ENCODE measurements at places on chromosomes 7 and 10.

DNA sequence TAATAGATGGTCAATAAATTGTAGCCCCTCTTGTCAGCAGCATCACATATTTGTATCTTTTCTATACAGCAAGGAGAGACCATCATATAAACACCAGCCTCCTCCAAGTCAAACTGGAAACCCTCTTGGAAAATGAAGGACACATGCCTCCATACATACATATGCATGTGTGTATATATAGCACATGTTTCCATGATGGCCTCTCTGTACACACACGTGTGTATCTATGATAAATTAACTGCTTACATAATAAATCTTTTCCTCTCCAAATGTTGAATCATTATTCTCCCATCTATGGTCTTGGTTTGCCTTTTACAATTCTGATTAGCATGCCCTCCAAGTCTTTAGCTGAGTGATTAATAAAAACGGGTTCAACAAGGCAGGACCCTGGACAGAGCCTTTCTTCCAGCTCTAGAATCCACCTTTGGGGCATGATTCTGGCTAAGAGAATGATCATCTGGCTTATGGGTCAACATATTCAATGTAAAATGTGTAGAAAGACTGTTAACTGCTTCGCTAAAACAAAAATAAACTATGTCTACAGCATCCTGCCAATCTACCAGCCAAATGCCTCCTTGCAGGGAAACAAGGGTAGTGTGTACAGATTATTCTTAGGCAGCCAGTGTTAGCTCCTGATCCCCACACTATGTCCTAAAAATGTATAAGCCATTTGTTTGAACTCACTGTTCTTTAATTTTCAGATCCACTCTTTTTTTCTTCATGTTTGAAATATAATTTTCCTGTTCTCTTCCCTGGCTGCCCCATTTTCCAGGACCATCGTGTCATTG is 70.0 kb downstream of the CRTAC1 start:
- no peak overlapping the region for H3K27ac ChIP-seq
- H3K4me3 ChIP-seq = no peak overlapping the region
- H3K36me3 ChIP-seq = no peaks in the 10 kb centered on the region
- DNase-seq = no peak
- peaks cover 22% of the 10 kb centered on the region for H3K27me3 ChIP-seq

- no peak for DNase-seq
- no peaks in the 10 kb centered on the region for H3K36me3 ChIP-seq
- H3K4me1 ChIP-seq = no peaks in the 10 kb centered on the region
- H3K27me3 ChIP-seq = peaks cover 4% of the 10 kb centered on the region
- H3K4me3 ChIP-seq = no peak overlapping the region
- H3K27ac ChIP-seq = no peak overlapping the region
Observed at GRCh38 chr7:94405506-94405905, 10.8 kb downstream of the COL1A2 start.

DNA sequence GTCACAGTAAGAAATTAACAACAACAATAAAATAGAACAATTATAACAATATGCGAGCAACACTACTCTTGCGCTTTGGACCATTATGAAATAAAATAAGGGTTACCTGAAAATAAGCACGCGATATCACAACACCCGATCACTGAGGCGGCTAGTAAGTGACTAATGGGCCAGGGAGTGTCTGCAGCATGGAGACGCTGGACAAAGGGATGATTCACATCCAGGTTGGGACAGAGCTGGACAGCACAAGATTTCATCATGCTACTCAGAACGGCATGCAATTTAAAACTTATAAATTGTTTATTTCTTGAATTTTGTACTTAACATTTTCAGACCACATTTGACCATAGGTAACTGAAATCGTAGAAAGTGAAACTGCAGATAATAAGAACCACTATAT is 15.6 kb downstream of the HIBADH start:
- H3K27ac ChIP-seq = no peak overlapping the region
- DNase-seq = no peak
- peaks cover 5% of the 10 kb centered on the region for H3K4me1 ChIP-seq
- H3K4me3 ChIP-seq = no peak overlapping the region
- peaks cover 23% of the 10 kb centered on the region for H3K36me3 ChIP-seq

- H3K36me3 ChIP-seq = no peaks in the 10 kb centered on the region
- no peak overlapping the region for H3K27ac ChIP-seq
- DNase-seq = no peak
- no peaks in the 10 kb centered on the region for H3K27me3 ChIP-seq
- no peaks in the 10 kb centered on the region for H3K4me1 ChIP-seq
Observed at GRCh38 chr10:16314259-16314658, 122.6 kb upstream of the PTER start.

- no peak overlapping the region for H3K4me3 ChIP-seq
- peaks cover 4% of the 10 kb centered on the region for H3K36me3 ChIP-seq
- H3K27me3 ChIP-seq = no peaks in the 10 kb centered on the region
- no peak overlapping the region for H3K27ac ChIP-seq
- H3K4me1 ChIP-seq = peaks cover 17% of the 10 kb centered on the region
Observed at GRCh38 chr10:74039561-74040145, 41.7 kb downstream of the VCL start.

GRCh38 chr7:4675771-4676367 is 6.2 kb upstream of the FOXK1 start:
- no peak overlapping the region for H3K4me3 ChIP-seq
- H3K27ac ChIP-seq = no peak overlapping the region
- H3K27me3 ChIP-seq = peaks cover 5% of the 10 kb centered on the region
- H3K36me3 ChIP-seq = no peaks in the 10 kb centered on the region
- H3K4me1 ChIP-seq = no peaks in the 10 kb centered on the region
- DNase-seq = no peak

- H3K36me3 ChIP-seq = no peaks in the 10 kb centered on the region
- peaks cover 4% of the 10 kb centered on the region for H3K4me1 ChIP-seq
- H3K4me3 ChIP-seq = no peak overlapping the region
- no peaks in the 10 kb centered on the region for H3K27me3 ChIP-seq
- no peak overlapping the region for H3K27ac ChIP-seq
Observed at GRCh38 chr10:51832652-51833383, 133.4 kb upstream of the CSTF2T start.

GRCh38 chr10:65531545-65531944 is 1394.3 kb upstream of the LRRTM3 start:
- H3K4me1 ChIP-seq = no peaks in the 10 kb centered on the region
- no peak overlapping the region for H3K27ac ChIP-seq
- no peak for DNase-seq
- no peak overlapping the region for H3K4me3 ChIP-seq

DNA sequence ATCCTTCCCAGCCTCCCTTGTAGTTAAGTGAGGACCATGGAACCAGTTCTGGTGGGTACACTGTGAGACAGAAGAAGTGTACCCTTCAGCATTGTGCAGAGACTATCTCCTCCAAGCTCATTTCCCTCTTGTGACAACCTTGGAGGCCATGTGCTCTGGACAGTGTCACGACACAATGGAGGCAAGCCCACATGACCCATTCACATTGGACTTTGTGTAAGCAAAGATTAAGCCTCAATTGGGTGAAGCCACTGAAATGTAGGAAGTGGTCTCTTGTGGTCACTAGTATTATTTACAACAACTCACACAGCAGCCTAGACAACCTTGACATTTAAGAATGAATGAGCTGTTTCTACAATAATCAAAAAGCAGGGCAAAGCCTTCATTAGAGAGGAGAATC is 124.2 kb downstream of the INHBA start:
- peaks cover 2% of the 10 kb centered on the region for H3K36me3 ChIP-seq
- no peak overlapping the region for H3K4me3 ChIP-seq
- no peak overlapping the region for H3K27ac ChIP-seq
- no peak for DNase-seq
- H3K4me1 ChIP-seq = no peaks in the 10 kb centered on the region

DNA sequence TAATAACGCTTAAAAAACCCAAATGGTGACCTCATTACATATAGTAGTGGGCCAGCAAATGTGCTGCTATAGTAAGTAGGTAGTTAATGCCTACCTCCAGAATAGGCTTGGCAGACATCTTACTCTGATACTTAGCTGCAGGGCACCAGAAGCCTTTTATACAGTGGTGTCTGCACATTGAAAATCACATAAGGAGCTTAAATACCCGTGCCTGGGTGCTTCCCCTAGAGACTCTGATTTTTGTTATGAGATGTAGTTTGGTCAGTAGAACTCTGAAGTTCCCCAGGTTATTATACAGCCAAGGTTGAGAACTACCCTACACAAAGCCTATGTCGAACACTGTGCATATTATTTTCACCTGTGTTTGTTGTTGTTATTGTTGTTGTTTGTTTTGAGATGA is 47.2 kb downstream of the ANKIB1 start:
- no peak overlapping the region for H3K4me3 ChIP-seq
- DNase-seq = no peak
- peaks cover 8% of the 10 kb centered on the region for H3K36me3 ChIP-seq
- H3K27ac ChIP-seq = no peak overlapping the region
- H3K27me3 ChIP-seq = no peaks in the 10 kb centered on the region

DNA sequence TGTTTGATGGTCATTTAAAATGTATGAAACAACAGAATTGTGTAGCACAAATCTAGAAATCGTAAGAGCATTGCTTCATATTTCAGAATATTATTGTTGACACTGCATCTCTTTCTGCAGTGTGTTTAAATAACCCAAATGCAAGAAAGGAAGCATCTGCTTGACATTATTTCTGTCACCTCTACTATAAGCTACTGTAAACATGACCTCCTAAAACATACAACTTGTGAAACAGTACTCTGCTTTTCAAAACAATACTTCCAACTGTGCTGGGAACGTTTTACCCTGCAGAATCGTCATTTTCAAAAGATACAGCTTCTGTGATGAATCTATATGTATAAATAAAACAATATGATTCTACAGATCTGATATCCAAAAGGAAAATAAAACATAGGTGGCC is 82.0 kb downstream of the RNF133 start:
- H3K27ac ChIP-seq = no peak overlapping the region
- no peaks in the 10 kb centered on the region for H3K4me1 ChIP-seq
- H3K36me3 ChIP-seq = no peaks in the 10 kb centered on the region
- DNase-seq = no peak

GRCh38 chr7:129807863-129808262 is 144.9 kb downstream of the UBE2H start:
- H3K36me3 ChIP-seq = no peaks in the 10 kb centered on the region
- no peak overlapping the region for H3K27ac ChIP-seq
- H3K4me3 ChIP-seq = no peak overlapping the region

GRCh38 chr10:68565658-68566057 is 5.5 kb downstream of the TET1 start:
- peaks cover 33% of the 10 kb centered on the region for H3K27me3 ChIP-seq
- no peak for DNase-seq
- peaks cover 14% of the 10 kb centered on the region for H3K4me1 ChIP-seq
- no peak overlapping the region for H3K27ac ChIP-seq
- H3K4me3 ChIP-seq = no peak overlapping the region

GRCh38 chr10:114577133-114577532 is 80.9 kb downstream of the ABLIM1 start:
- H3K27ac ChIP-seq = no peak overlapping the region
- no peaks in the 10 kb centered on the region for H3K36me3 ChIP-seq
- no peaks in the 10 kb centered on the region for H3K4me1 ChIP-seq
- H3K27me3 ChIP-seq = no peaks in the 10 kb centered on the region

DNA sequence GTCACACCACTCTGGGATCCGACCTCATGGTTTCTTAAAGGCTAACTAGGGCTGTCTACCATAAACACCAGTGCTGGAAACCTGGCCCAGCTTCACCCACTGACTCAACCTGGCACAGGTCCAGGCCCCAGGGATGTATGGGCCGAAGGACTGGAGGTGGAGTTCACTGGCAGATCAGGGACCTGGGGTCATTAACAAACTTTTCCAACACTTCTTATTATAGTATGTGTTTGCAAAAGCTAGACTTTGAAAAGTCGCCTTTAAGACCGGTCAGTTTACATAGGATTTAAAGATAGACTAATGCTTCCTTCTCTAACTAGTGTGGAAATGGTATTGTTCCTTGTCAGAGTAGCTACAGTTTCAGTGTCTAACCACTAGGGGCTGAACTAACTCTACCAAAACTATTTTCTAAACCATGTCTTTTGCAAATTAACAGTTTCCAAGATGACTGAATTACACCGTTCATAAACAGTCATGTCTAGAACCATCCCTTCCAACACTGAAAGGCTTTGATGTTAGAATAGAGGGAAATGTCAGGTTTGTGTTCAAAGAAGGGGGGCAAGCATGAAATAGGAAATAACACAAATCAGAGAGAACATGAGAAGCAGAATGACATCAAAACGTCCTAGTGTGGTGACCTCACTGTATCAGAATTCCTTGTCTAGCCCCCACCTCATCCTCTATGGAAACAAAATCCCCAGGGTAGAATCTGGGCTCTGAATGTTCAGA is 29.7 kb downstream of the STN1 start:
- H3K4me3 ChIP-seq = no peak overlapping the region
- H3K4me1 ChIP-seq = peaks cover 46% of the 10 kb centered on the region
- peaks cover 31% of the 10 kb centered on the region for H3K36me3 ChIP-seq
- DNase-seq = peak; percentile 33

- H3K27me3 ChIP-seq = peaks cover 2% of the 10 kb centered on the region
- peak; percentile 78 for DNase-seq
- peaks cover 79% of the 10 kb centered on the region for H3K36me3 ChIP-seq
- H3K4me1 ChIP-seq = peaks cover 56% of the 10 kb centered on the region
- peak overlapping the region; percentile 98 for H3K27ac ChIP-seq
Observed at GRCh38 chr10:3781468-3782145, 3.4 kb downstream of the KLF6 start.

DNA sequence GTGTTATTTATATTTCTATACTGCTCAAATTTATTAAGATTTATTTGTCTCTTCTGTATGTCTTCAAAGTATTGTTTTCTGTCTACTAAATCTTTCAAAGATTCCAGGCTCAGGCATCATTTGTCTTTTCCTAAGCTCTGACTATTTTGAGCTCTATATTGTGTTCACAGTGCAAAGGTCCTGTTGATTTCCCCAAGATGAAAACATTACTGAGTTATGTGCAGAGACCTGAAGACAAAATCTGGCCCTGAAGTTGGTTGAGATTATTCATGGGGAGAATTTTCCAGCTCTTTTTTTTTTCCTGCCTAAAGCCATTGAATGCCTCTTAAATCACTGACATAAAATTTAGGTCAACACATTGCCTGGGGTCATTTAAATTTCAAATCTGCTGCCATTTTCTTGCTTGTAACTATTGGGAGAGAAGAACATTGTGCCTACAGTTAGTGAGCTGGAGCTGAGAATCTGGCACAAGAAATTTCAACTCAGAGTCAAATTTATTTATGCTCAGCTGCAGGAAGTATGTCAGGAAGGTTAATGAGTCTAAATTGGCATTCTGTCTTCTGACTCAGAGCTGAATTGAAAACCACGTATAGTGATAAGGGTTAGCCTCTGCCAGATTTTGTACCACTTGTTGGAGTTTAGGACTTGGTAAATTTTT is 31.6 kb downstream of the CSTF2T start:
- no peak for DNase-seq
- no peak overlapping the region for H3K27ac ChIP-seq
- H3K4me3 ChIP-seq = no peak overlapping the region
- no peaks in the 10 kb centered on the region for H3K4me1 ChIP-seq
- no peaks in the 10 kb centered on the region for H3K36me3 ChIP-seq

DNA sequence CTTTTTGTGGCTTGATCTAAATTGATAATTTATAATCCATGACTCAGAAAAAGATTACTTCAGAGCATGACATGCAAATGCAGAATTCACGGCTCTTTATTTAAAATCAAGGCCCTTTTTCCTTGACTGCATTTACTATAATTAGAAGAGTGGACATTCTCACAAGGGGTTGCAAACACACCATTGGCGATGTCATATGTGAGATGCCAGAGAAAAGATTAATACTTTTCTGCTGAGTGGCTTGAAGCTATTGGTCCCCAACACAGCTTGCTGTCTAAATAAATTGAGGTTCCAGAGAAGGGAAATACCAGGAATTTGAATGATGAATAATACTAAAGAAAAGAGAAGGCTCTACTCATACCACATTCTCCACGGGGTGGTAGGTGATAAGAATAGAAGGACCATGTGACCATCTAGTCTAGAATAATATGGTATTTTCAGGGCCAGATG is 78.7 kb upstream of the ARID5B start:
- no peaks in the 10 kb centered on the region for H3K4me1 ChIP-seq

Measured in activated CD4-positive, alpha-beta memory T cell treated with anti-CD3 and anti-CD28 coated beads for 36 hours (primary cell).